Non-pigmented ciliary epithelial cell (primary cell): ENCODE measurements at places on chromosomes 1 and 21.

DNA sequence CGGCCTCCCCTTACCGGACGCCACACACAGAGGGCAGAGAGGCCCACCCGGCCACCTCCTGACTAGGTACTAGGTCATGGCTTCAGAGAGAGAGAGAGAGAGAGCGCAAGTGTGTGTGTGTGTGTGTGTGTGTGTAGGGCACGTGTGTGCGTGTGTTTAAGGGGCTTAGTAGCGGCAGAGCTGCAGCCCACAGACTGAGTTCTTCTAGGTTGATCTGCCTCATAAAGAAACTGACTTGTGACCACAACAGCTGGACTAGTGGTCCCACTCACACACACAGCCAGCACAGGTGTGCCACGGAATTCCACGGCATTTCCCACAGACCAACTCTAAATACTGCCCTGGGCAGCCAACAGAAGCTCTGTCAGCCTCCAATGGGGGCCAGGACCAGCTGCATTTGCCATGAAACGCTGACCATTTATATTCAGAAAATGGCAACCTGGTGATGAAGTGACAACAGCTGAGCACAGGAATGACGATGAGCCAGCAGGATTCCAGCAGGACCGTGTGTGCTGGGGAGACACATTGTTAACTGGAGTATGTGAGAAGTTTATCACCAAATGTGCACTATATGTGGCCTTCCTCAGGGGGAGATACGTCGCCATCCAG, 38.8 kb upstream of the GPR153 start:
- no peak for DNase-seq

GRCh38 chr1:178091986-178092745, 1.7 kb upstream of the RASAL2 start:
- no peak for DNase-seq

- DNase-seq: no peak
Observed at GRCh38 chr1:29356663-29357062, 120.3 kb downstream of the PTPRU start.

DNA sequence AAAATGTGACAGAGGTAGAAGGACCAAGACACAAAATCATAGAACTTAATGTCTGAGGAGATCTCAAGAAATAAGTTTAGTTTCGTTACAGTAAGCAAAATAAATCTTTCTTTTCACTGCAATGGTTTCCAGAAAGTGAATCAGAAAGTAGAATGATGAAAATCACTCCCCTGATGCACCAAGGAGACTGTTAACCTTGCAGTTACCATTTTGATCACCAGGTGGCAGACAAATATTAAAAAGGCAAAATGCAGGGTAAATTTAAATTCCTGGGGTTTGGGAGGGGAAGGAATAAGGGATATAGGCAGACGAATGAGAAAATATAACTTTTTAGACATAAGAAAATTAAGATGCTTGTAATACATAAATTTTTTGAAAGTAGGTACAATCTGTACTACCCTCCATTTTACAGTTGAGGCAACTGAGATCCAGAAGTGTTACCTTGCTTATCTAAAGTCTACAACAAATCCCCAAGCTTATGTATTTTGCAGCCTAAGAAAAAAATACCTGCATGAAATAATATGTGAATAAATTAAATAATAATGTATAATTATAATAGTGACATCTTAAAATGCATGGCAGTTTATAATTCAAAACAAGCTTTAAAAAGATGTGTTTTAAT, 253.2 kb downstream of the CRB1 start:
- DNase-seq: peak; percentile 10

DNA sequence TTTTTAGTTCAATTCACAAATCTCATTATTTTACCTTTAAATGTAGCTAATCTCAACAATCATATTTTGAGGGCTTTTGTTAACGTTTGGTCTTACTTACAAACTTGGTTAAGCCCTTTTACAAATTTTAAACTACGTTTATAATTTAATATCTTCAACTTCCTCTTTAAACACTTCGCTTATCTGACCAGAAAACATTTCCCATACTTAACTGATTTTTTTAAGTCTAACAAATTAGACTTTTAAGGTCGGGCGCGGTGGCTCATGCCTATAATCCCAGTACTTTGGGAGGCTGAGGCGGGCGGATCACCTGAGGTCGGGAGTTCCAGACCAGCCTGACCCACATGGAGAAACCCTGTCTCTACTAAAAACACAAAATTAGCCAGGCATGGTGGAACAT, 300.9 kb downstream of the LMX1A start:
- DNase-seq: no peak

- DNase-seq: no peak
Observed at GRCh38 chr1:31111290-31111951, 45.9 kb upstream of the PUM1 start.

DNA sequence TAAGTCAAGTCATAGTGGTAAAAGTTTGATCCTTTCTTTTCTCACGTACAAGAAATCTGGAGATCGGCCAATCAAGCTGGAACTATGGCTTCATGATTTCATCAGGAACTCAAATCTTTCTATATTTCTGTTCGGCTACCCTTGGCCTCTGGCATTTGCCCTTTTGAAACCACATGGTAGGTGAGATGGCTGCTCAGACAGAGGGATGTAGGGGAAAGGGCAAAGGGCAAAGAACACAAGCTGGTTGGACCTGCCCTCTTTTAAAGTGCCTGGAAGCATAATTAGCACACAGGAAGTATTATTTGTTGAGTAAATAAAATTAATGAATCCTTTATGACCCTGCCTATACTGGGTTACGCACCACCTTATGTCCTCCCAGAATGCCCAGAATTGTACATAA, 11.5 kb upstream of the RGS1 start:
- no peak for DNase-seq

DNA sequence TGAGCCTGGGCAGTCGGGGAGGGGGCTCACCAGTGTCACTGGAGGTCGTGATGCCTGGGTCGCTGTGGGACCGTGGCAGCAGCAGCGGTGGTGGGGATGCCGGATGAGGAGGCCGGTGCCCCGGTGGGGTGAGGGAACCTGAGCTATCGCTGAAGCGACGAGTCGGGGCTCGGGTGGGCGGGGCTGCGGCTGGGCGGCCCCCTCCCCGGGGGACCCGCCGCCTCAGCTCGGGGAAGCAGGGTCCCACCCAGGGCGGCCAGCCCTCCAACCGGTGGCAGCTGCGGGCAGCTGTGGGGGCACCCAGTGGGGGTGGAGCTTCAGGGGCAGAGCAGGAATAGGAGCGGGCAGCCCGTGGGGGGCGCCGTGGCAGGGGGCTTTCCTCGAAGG, 5.0 kb downstream of the ENTREP3 start:
- DNase-seq: no peak

- DNase-seq: no peak
Observed at GRCh38 chr1:155198547-155198906, 9.2 kb downstream of the THBS3 start.

DNA sequence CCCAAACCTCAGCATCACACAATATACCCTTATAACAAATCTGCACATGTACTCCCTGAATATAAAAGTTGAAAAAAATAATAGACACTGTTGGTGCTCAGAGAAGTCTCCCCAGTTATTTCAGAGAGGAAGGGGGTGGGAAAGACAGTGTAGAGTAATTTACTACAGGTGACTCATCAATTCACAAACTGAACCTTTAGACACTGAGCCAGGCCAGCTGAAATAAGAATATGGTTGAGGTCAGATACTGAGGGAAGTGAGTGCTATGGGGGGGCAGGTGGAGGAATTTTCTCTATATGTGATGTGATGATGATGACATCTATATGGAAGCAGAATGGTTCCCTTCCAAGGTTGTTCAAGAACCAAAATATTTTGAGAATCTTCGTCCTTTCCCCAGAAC, 50.1 kb downstream of the MRPL39 start:
- DNase-seq: no peak

DNA sequence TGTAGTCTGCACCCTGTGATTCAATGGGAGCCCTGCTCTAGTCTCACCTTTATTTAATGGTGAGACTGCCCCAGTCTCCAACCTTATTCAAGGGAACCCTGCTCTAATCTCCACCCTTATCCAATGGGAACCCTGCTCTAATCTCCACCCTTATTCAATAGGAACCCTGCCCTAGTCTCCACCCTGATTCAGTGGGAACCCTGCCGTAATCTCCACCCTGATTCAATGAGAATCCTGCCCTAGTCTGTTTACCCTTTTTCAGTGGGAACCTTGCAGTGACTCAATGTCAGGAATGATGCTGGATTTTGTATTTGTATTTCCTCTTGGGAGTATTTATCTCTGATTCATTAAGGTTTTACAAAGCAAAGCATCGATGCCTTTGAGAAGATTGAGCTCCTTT, 39.5 kb downstream of the TRPM2 start:
- DNase-seq: no peak

GRCh38 chr1:12147201-12147701, 19.5 kb upstream of the TNFRSF1B start:
- no peak for DNase-seq

- DNase-seq: no peak
Observed at GRCh38 chr1:117630423-117630998, 24.7 kb downstream of the TENT5C start.

- DNase-seq: peak; percentile 6
Observed at GRCh38 chr1:14345946-14346550, 252.4 kb upstream of the KAZN start.

GRCh38 chr1:62228883-62229187, 34.2 kb downstream of the L1TD1 start:
- no peak for DNase-seq

DNA sequence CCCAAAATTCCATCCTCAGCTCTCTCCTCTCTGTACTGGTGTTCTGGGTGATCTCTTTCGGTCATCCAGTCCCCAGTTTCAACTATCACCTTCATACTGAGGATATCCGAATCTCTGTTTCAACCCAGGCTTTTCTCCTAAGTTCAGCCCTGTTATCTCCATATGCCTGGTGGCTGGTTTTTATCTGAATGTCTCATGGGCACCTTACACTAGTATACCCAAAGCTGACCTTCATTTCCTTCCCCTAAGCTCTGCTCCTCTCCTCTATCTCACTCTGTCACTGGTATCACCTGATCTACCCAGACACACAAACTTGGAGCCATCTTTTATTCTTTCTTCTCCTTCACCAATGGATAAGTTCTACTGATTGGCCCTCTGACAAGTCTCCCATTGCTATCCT, 53.0 kb downstream of the LRRC71 start:
- no peak for DNase-seq

- DNase-seq: no peak
Observed at GRCh38 chr1:207814469-207814868, 62.6 kb downstream of the CD46 start.

- DNase-seq: no peak
Observed at GRCh38 chr1:203992440-203992839, 80.5 kb upstream of the SOX13 start.

DNA sequence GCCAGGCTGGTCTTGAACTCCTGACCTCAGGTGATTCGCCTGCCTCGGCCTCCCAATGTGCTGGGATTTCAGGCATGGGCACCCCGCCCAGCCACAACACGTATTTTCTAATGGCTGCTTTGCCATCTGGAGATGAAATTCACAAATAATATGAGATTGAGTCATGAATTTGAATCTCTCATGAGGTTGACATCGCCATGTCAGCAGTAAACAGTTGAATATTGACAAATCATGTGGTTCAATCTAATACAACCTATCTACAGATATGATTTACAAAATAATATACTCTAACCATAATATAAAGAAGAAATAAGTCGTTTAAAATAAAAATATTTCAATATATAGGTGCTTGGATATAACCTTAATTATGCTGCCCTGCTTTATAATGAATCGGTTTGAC, 42.1 kb downstream of the MYOM3 start:
- DNase-seq: no peak

DNA sequence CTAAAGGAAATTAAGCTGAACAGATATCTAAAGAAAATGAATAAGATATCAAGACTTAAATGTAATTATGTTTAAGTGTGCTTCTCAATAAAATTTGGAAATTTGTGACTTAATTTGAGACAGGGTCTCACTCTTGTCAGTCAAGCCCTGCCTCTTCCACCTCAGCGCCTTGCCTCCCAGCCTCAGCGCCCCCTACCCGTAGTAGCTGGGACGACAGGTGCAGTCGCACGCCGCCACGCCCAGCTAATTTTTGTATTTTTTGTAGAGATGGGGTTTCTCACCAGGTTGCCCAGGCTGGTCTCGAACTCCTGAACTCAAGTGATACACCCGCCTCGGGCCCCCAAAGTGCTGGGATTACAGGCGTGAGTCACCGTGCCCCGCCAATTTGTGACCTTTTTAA, 117.0 kb downstream of the CLEC20A start:
- DNase-seq: no peak

DNA sequence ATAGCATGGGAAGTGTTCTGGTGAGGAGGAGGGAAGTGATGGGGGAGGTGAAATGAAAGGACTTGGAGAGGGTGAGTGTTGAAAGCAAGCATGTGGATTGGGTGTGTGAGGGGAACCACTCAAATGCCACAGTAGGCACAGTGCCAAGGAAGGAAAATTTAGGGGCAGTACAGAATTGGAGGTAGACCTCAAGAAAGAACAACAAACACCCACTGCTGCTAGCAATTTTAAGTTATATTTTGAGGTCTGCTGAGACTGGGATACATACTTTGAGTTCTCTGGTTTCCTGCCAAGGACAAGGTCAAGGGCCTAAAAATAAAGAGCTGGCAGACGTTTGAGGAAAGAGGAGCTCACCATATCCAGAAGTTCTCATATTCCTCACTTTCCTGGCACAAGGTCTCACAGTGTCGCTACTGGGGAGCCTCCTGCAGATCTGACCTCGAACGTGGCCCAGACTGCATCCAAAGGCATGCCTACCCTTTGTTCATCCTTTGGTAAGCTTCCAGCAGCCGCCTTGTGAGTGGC, 104.0 kb downstream of the BRINP2 start:
- DNase-seq: peak; percentile 28

DNA sequence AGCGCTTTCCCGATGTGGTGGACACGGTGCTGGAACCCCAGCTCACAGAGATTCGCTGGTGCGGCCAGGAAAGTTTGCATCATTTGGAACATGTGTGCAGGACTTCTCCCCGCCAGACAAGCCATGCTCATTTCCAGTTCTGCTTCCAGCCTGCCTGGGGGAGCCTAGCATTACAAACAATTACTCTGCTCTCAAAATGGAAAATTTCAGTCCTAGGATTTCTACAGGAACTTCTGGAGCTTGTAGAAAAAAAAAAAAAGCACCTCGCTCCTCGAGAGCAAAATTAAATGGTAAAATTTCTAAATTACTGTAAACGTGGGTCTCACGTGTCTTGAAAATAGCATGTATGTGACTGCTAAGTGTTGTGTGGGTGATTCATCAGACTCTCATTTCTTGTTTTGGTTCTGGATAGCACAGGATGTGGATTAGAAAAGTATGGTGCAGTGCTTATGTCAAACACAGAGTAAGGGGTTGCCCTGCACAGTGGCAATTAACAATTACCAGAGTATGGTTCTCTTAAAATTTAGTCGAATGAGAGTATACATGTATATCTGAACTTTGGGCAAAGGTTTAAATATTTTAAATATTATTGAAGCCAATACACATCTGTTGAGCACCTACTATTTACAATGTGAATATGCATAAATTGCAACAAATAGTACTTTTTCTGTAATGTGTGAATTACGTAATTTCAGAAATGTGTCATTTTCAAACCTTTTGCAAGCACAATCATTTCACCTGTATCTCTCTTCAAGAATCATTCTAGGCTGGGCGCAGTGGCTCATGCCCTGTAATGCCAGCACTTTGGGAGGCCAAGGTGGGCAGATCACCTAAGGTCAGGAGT, 61.8 kb upstream of the PTGFRN start:
- no peak for DNase-seq

GRCh38 chr21:18869104-18869503, 465.5 kb upstream of the TMPRSS15 start:
- DNase-seq: no peak
